ENCODE measurements at places on chromosomes 5 and 9.

DNA sequence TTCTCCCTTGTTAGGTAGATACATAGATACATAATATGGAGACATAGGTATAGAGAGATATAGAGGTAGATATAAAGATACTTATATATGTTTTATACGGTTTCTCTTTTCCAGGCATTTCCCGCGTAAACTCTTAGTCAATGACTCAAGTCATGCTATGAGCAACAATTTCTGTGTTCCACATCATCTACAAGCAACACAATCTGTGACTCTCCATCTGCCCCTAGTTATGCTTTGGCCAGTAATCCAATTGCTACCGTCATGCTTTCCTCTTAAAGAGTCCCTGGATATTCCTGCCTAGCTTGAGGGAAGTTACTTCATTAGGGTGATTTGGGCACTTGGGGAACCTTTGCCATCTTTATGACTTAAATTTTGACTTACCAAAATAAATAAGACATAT lies 129.0 kb upstream of the ADAMTS16 start:
- DNase-seq, result no peak

DNA sequence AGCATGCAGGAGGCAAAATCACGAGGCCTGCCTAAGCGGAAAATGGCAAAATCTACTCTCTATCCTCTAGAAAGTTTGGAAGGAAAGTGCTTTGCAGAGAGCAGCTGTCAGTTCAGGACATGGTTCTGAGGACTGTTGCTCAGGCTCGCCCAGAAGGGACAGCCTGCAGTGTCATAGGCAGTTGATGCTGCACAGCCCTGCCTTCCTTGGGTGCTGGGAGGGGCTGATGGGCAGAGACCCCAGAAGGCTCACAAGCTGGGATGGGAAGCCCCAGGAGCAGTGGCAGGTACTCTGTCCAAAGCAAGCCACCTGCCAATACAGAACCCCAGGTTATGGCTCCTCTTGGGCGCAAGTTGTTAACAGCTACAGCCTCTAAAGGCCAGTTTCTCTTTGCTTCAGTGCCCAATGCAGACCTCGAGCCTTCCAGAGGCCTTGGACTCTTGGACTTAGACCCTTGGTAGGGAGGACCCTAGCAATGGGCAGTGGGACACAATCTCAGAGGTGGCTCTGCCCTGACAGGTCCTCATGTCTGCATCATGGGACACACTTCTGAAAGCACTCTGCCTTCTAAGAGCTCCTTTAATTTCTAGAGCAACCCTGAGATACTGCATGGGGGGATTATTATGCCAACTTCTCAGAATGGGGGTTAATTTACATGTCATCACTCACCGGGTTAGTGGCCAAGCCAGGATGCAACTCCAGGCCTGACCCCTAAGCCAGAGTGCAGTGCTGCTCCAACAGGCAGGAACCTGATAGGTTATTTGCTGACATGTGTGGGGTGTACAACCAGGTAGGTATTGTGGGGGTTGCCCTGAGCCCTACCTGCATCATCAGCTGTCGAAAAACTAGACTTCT lies 57.1 kb downstream of the MACROH2A1 start:
- DNase-seq, result no peak

DNA sequence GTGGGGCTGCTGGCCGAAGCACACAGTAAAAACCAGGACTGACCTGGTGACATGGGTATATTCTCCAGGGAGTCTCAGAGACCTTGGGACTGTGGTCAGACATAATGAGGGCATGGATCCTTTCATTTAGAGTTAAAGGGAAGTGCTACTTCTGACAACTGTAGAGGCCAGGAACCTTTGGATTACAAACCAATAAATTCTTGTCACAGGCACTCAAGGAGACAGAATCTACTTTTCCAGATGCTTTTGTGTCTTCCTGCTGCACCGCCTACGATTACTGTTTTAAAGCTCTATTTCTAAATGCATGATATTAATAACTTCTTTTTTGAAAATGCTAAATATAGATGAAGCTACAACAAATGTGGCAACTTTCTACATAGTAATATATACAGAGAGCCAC lies 106.5 kb upstream of the LPAR1 start:
- no peak for DNase-seq

DNA sequence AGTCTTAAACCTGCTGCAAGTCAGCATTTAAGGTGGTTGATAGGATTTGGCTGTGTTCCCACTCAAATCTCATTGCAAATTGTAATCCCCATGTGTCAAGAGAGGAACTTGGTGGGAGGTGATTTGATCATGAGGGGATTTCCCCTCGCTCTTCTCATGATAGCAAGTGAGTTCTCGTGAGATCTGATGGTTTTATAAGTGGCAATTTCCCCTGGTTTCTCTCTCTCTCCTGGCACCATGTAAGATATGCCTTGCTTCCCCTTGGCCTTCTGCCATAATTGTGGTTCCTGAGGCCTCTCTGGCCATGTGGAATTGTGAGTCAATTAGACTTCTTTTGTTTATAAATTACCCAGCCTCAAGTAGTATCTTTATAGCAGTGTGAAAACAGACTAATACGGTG lies 84.3 kb upstream of the SMC2 start:
- DNase-seq, result no peak

- peak; percentile 29 for DNase-seq
These were observed 80.4 kb upstream of the ADAMTSL1 start for GRCh38 chr9:18393340-18394130.

DNA sequence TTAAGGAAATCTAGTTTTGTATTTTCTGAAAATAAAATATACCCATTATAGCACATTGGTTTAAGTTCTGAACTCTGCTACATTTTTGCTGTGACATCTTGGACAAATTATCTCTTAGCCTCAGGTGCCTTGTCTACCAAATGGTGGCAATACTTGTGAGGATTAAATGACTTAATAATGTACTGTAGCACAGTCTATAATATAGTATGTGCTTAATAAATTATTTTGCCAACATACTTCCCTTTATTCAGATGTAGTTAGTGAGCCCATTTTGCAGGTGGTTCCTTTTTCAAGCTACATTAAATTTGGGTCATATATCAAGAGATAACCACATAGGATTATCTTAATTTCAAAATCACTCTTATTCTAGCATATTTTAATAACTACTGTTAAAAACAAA lies 3.2 kb downstream of the ETF1 start:
- no peak for DNase-seq

DNA sequence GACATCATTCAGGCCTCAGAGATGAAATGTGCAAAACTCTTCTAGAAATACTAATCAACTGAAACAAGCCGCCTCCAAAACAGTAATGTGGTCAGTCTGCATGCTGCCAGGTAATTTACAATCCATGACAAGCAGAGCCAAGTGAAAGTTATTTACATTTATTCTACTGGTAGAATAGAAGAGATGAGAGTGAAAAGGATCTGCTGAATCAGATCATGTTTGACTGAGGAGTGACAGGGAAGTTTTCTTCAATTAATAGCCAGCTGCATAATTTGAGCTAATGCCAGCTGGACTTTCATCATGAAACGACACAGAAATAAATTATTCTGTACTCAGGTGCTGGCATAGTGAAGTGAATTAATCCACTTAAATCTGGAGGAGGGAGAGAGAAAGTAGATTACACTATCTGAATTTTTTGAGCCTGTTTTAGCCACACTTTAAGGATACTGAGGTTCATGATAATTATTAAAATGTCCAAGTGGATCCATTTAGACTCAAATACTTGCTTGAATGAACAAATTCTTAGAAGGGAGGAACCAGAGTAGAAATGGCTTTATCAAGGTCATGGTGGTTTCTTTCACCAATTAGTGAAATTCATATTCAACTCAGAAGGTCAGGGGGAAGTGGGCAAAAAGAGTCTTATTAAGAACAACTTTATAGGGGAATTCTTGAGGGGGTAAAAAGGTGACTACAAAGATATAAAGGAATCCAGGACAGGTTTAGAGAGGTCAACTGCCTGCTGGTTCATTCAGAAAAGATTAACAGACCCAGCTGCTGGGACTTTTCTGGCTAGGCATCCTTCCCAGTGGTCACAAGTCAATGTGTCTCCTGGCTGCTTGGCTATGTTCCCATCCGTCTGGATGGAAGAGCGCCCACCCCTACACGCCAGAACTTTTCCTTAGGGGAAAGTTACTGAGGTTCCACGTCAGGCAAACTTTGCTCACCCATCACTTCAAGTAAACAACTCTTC lies 350.4 kb downstream of the PDE4D start:
- DNase-seq, result no peak

- DNase-seq, result peak; percentile 2
These were observed 129.3 kb downstream of the GRIA1 start for GRCh38 chr5:153619771-153620170.

GRCh38 chr5:124652892-124653441 lies 93.5 kb downstream of the ZNF608 start:
- DNase-seq, result no peak

- peak; percentile 11 for DNase-seq
These were observed 65.4 kb downstream of the FRMD3 start for GRCh38 chr9:83472764-83473163.

DNA sequence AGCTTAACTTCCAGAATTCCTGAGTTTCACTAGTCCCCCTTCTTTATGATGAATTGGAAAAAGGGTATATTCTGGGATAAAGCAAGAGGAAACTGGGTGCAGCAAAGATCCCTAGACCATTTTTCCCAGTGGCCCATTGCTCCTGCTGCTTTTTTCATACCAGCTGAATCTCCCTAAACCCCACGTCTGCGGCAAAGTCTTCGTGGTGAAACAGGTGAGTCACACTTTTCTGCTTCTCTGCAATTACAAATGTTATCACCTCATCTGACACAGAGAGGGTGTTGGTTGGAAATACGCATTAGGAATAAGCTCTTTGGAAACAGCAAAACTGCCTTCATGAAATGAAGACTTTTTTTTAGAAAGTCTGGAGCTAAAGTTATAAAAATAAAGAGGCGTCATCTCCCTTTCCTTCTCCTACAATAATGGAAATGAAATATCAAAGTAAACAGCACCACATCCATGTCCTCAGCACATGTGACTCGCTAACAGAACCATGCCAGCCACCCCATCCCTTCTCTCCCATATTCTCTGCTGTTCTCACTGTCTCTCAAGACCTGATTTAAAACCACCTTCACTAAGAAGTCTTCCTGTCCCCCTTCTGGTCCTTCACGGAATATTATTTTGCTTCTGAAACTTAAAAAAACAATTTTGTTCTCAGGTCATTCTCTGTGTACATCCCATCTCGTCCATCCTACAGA lies 39.5 kb upstream of the GLRX start:
- DNase-seq, result peak; percentile 27

- no peak for DNase-seq
These were observed 143.7 kb upstream of the FSTL4 start for GRCh38 chr5:133756036-133756435.

DNA sequence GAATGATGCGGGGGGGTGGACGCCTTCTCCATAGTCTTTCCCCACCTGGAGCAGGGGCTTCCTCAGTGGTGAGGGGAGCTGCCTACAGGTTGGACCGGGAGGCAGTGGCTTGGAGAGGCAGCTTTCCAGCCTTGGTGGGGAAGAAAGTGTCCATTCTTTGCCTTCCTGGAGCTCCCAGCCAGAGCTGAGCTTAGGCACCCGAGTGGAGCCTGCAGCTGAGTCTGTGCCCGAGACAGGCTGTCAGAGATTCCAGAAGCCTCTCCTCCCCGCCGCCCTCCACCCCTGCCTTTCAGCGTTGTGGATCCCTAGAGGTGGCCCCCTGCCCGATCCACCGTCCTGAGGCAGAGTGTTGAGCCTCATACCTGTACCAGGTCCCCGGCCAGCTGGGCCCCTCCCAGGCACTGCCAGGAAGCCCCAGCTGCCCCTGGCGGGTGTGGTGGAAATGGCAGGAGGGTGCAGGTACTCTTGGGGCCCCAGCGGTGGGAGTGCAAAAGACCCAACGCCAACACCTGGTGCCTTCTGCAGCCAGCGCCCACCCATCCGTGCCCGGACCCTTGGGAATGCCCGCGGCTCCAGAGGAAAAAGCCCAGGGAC lies 112.0 kb downstream of the RXRA start:
- no peak for DNase-seq

- peak; percentile 66 for DNase-seq
These were observed 81.1 kb downstream of the SEC61B start for GRCh38 chr9:99303177-99303576.

DNA sequence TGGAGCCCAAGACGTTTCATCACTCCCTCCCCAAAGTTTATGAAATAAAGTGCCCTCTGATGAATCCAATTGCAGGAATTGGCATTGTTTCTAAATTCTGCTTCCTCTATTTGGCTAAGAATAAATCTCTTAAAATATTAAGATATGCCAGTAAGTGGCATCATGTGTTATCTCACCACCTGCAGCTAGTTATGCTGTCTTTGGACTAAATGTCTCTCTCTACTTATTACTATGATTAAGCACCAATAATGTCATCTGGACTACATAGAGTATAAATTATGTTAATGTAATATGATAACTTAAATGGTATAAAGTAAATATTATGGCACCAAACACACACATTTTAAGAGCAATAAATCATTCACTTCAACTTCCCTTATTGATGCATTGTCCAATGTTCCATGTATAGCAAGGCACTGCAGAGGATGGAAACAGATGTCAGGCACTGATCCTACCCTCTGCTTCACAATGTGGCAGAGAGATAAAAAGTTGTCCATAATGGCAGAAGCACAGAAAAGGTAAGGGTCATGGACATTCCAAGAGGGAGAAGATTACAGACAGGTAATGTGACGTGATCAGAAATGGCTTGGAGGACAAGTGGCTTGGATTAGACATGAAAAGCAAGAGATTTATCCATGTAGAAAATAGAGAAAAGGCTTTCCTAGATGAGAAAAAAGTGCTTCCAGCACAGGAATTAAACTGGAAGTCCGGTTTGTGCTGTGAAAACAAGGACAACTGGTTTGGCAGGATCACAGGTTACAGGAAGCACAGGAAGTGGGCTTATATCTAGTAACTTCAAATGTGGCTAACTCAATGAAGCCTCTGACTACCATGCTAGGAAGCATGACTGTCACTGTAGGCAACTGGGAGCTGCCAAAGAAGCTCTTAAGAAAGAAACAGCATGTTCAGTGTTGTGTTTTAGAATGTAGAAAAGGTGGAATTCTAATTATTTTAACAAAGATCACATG lies 26.7 kb downstream of the MARCHF11 start:
- DNase-seq, result no peak

DNA sequence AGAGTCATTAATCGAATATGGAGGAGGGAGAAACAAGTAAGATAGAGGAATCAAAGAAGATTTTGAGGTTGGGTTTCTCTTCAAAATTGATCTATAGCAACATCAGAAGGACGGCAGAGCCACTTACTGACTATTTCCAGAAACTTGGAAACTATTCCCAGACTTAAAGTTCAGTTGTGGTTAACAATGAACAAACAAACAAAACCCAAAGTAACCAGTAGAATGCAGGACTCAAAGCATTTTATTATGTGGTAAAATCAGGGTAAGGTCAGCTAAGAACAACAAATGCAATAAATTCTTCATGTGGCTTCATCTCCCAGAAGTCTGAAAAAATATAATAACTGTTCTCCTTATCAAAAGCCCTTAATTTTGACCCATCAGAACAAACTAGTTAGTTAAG lies 54.9 kb upstream of the OSMR start:
- no peak for DNase-seq

DNA sequence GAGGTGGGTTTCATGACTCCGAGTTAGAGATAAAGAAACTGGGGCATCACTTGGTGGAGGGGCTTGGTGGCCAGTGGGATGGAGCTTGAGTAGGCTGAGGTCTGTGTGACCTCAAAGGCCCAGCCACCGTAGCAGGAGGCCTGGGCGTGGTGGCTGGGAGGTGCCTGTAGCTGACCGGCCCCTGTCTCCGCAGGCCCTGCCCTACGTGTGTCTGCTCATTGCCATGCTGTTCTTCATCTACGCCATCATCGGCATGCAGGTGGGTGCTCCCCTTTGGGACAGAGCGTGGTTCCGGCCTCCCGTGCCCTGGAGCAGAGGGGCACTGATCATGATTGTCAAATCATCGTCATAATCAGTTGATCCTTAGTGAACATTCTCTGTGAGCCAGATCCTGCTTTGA lies 196.2 kb downstream of the CACNA1B start:
- DNase-seq, result no peak

Measured in NB4 (cell line).